ENCODE measurements at places on chromosomes 3 and 15.

GRCh38 chr15:34628577-34629152 is 45.2 kb upstream of the GOLGA8B start:
- no peak for DNase-seq

- no peak for DNase-seq
These were observed 42.1 kb upstream of the BHLHE40 start for GRCh38 chr3:4936982-4937614.

GRCh38 chr3:127707851-127708411 is 35.2 kb downstream of the ABTB1 start:
- no peak for DNase-seq

GRCh38 chr3:169953462-169954141 is 13.0 kb upstream of the SEC62 start:
- DNase-seq, result no peak

DNA sequence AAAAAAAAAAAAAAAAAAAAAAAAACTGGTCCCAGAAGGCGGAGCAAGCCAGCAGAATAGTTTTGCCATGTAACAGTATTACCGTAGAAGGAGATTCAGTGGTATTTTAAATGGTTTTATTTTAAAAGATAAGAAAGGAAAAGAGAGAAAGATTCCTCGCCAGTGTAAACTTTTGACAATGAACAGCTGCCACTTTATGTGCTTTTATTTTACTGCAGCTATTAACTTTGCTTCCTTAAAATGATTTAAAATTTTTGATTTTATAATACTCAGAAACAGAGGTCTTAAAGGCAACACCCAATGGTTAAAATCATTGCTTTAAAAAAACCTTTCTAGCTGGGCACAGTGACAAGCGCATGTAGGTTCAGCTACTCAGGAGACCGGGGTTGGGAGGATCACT is 46.8 kb downstream of the TMCO5A start:
- DNase-seq, result no peak

- no peak for DNase-seq
These were observed 81.4 kb downstream of the IL1RAP start for GRCh38 chr3:190595179-190595795.

- DNase-seq, result no peak
These were observed 1239.2 kb downstream of the NSUN3 start for GRCh38 chr3:95302044-95302443.

DNA sequence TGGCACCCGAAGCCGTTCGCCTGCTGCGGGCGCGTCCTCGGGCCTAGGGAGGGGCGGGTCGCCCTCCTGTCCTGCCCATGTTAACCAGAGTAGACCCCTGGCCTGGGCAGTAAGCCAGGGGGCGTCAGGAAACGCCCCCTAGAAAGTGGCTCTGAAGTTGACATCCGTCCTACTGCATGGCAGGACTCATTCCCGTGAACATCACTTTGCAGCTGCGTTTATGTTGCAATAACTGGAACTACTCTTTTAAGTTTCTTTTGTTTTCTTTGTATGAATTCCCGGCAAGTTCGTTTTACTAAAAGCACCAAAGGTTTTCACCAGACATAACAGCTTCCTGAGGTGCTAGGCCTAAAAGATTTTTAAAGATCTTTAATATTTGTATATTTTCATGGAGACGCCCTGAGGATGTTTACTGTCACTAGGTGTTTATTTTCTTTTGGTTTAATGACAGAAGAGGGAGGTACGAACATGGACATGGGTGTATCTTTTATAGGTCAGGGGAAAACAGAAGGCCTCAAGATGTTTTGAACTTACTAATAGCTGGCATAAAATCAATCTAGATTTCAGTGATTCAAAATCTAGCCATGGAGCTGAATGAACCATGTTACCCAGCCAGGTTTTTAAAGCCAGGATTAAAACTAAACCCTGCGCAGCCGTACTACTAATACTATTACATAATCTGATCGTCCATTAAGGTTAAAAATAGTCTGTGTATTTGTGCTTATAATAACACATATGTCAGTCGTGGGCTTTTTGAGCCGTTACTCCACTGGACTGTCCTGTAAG is 1.0 kb downstream of the C15orf61 start:
- DNase-seq, result no peak

DNA sequence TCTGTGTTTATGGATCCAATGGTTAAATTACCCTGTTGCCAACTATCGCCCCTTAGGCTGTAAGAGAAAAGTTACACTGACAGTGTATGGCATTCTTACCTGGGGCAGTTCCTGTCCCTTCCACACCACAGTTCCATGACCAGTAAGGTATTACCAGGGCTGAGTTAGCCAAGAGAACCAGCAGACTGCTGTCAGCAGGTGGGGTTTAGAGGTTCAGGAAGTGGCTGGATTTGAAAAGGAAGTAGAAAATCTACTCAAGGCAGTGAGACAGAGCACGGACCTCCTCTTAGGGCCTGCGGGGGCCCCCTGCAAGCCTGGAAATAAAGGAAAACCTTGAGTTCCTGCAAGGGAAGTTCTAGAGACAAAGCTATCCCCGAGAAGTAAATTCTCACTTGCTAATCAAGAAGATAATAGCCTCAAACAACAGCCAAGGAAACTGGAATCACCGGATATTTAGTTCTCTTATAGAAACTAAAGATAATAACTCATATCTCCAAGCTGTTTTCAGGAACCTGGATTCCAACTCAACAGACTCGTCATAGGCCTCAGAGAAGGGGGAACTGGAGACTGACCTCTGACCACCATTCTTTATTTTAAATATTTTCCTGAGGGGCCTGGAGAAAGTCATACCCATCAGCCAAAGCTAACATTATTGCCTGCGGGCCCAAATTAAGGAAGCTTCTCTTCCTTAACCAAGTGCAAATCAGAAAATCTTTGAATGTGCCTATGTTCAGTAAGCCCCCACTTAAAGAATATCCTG is 161.7 kb downstream of the ANXA2 start:
- DNase-seq, result no peak

GRCh38 chr15:26891448-26892181 is 24.8 kb downstream of the GABRA5 start:
- no peak for DNase-seq

DNA sequence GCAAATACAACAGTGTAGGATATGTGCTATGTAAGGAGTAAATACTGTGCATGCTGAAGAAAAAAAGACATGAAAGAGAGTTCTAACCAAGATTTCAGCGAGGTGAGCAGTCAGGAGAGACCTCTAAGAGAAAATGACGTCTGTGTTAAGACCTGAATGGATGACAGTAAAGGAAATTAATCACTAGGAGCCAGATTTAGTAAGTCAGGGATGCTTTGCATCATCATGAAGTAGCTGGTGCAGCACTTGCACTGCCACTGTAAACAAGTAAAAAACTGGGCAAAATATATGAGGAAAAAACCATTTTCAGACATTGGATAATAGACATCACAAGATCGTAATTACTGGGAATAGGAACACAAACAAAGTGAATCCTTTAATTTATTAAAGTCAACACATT is 32.6 kb downstream of the RTP4 start:
- no peak for DNase-seq

GRCh38 chr3:138348754-138349739 is 668 bp downstream of the MRAS start:
- DNase-seq, result no peak

DNA sequence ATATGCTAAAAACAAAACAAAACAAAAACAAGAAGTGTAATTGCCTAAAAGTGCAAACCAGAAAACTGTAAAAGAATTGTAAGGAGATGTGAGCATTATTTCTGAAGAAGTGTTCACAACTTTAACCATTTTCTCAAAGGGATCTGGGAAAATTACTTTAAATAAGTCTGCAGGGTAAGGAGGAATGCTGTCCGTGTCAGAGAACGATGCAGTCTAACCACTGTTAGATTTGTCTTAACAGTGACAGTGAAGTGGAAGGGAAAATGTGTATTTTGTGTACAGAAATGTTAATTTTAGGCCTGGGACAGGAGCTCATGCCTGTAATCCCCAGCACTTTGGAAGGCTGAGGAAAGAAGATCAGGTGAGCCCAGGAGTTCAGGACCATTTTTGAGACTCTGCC is 95.7 kb downstream of the DLG1 start:
- DNase-seq, result no peak

- DNase-seq, result no peak
These were observed 56.3 kb downstream of the HMG20A start for GRCh38 chr15:77476995-77477394.

GRCh38 chr15:62564886-62565633 is 400.0 kb upstream of the C2CD4B start:
- DNase-seq, result no peak

- peak; percentile 22 for DNase-seq
These were observed 72.7 kb downstream of the DZIP3 start for GRCh38 chr3:108662142-108662738.

DNA sequence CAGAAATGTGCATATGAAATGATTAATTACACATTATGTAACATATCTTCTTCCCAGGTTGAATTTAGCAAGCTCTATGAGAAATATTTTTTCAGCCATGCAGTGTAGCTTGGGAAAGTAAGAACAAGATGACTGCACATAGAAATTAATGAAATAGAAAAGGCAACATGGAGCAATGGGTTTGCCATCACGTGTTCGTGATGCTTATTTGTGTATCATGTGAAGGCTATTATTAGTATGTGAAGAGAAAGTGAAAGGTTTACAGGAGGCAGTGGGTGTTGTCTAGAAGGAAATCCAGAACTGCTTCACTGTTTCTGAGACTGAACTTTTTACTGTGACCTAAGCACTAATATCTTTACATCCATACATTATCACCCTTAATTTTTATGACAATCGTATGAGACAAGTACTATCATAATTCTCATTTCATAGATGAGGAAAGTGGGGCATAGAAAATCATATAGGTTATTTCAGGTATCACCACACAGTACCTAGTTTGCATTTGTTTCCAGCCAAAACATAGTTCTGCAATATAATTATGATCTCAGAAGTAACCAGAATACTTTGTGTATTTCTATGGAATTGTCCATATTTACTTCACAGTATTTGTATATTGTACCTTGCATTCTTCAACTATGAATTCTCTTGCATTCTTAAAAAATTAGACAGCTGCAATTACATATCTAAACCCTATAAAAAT is 14.9 kb downstream of the SERPINI1 start:
- peak; percentile 42 for DNase-seq

- DNase-seq, result no peak
These were observed 276.0 kb downstream of the GBE1 start for GRCh38 chr3:81485444-81485865.

DNA sequence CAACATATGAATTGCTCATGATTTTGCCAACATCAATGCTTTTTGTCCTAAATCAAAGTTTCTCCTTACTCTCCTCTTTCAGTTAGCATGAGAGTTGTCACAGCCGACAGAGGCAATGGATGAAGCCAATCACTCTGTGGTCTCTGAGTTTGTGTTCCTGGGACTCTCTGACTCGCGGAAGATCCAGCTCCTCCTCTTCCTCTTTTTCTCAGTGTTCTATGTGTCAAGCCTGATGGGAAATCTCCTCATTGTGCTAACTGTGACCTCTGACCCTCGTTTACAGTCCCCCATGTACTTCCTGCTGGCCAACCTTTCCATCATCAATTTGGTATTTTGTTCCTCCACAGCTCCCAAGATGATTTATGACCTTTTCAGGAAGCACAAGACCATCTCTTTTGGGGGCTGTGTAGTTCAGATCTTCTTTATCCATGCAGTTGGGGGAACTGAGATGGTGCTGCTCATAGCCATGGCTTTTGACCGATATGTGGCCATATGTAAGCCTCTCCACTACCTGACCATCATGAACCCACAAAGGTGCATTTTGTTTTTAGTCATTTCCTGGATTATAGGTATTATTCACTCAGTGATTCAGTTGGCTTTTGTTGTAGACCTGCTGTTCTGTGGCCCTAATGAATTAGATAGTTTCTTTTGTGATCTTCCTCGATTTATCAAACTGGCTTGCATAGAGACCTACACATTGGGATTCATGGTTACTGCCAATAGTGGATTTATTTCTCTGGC is 2.5 kb downstream of the OR4F6 start:
- DNase-seq, result no peak

- no peak for DNase-seq
These were observed 4.5 kb upstream of the WWTR1 start for GRCh38 chr3:149662240-149662887.

- no peak for DNase-seq
These were observed 12.1 kb upstream of the RYR3 start for GRCh38 chr15:33298631-33299030.

DNA sequence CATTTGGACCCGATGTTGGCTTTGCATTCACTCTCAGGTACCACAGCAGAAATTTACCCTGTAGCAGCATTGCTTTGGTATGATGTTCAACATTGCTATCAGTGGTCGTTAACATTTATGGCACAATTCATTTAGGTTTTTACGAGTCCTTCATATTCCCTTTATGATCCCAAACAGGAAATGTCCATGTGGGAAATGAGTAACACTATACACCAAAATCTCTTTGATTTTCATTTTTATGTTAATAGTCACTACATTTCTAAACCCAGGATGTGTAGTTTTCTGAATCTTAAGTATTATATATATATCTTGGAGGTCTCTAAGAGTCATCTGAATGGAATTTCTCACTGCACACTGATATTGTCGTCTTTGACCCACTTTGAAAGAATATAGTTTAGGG is 78.5 kb upstream of the RBMS3 start:
- DNase-seq, result no peak

GRCh38 chr15:101049856-101050622 is 130.9 kb downstream of the LRRK1 start:
- no peak for DNase-seq

DNA sequence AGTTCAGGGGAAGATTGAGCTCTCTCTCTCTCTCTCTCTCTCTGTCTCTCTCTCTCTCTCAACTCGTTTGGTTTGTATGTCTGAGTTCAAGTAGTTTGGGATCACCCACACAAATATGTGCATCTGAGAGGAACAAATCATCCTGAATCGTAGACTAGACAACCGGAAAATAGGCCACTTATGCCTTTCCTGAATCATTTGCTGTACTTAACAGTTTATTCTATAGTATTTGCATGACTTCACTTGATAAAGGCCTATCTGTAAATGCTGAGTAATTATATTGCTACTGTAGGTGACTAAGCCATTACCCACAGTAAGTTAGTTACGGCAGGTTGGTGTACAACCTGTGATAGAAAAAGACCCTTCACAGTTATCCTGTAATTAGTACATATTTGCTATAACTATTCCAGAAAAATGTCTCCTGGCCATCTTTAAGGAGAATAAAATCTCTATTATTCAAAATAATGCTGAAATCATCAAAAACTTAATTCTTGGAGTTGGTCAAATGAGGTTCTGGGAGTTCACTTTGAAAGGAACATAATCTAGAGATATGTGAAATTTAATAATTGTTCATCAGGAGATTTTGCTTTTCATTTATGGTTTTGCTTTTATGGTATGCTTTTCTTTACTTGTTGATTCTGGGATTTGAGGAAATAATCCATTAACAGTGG is 31.1 kb downstream of the OXSM start:
- no peak for DNase-seq

DNA sequence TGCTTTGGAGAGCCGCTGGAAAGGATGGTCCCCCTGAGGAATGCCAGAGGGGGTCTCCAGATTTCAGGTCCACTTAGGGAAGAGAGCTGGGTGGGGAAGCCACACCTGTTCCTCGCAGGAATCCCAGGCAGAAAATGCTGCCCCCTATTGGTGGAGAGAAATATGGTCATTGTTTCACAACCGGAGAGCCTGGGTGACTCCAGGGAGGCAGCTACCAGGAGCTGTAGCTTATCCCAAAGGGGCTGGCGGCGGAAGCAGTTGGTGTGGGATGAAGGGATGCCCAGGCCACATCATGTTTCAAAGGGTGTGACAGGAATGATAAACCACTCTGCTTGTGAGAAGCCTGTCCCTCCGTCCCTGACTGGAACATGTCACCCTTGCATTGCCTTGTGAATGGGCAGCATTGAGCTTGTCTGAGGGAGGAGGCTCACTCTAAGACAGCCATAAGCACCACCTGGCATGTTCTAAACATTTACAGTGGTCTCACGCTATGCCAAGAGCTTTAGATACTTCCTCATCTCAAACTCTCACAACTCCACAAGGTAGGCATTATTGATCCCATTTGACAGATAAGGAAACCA is 34.5 kb downstream of the POMGNT2 start:
- no peak for DNase-seq

Measured in T-cell (primary cell).